Activated T-cell treated with anti-CD3 and anti-CD28 coated beads, Interleukin-2, amount 50 U/mL, for 24 hours (primary cell): ENCODE measurements at places on chromosomes 7 and 10.

GRCh38 chr10:13853854-13854253 lies 267.1 kb downstream of the PRPF18 start:
- no peak for DNase-seq

GRCh38 chr10:96295475-96295874 lies 8.8 kb upstream of the DNTT start:
- no peak for DNase-seq

- no peak for DNase-seq
These were observed 87.4 kb downstream of the RAMP3 start for GRCh38 chr7:45244981-45245380.

- DNase-seq, result no peak
These were observed 65.7 kb downstream of the AP3M1 start for GRCh38 chr10:74084955-74085354.

DNA sequence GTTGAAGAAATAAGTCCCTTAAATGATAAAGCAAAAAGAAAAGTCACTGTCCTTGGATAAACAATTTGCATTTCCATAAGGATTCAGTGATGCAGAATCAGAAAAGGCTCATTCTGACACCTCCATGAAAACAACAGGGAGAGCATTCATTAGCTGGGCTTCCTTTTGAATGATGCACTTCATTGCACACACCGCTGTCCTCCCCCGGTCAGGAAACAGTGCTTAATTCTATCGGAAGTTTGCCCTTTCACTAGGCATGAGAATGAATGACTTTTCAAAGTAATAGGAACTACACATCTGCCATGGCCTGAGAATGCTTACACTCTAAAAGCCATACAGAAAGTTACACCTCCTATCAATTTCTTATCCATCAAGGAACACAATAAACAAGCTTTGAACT lies 4.2 kb downstream of the PCDH15 start:
- DNase-seq, result no peak

- no peak for DNase-seq
These were observed 50.9 kb upstream of the LEP start for GRCh38 chr7:128190051-128190647.

GRCh38 chr7:116386674-116387073 lies 112.9 kb upstream of the CAV2 start:
- DNase-seq, result no peak

GRCh38 chr7:50856806-50857205 lies 74.1 kb upstream of the GRB10 start:
- DNase-seq, result no peak

- no peak for DNase-seq
These were observed 44.6 kb upstream of the TSPAN13 start for GRCh38 chr7:16708980-16709379.

GRCh38 chr7:105975770-105976417 lies 12.8 kb downstream of the CDHR3 start:
- DNase-seq, result no peak

DNA sequence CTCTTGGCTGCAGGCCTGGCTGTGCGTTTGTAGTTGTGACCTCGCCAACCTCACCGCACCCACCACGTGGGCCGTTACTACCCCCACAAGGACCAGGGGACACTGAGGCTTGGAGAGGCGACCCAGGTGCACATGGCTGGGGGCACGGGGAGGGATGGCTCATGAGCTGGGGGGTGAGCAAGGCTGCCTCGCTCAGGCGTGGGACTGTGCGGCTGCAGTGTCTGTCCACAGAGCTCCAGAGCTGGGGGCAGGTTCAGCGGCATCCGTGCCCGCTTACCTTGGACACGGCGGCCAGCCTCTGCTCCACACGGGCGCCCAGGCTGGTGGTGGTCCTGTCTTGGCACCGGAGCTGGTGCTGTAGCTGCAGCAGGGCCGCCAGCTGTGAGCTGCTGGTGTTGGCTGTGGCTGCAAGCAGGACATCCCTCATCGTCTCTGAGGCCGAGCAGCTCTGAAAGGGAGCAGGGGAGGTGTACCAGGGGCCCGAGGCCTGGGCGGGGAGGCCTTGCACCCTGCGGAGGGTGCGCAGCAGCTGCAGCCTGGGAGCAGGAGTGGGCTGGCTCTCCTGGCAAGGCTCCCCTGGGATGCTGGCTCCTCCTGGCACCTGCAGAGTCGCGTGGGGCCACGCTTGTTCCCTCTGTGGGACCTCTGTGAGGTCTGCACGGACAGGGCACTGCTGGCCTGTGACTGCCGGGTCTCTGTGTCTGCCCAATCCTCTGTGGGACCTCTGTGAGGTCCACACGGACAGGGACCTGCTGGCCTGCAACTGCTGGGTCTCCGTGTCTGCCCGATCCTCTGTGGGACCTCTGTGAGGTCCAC lies 60.0 kb upstream of the NKX6-2 start:
- no peak for DNase-seq

DNA sequence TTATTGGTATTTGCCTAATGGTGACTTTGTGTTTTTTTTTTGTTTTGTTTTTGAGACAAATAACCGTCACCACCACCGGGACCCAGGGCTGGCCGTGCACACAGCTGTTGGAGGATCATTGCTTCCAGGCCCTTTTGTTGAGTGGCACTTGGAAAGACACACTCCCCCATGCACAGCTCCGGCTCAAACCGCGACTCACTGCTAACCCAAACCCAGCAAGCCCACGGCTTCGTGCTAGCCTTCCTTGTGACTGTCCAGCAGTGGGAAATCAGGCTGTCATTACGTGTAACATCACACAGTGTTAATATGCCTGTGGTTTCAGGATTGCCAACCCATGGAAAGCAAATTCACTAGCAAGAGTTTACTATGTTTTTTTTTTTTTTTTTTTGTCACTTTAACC lies 17.4 kb downstream of the BNIP3 start:
- DNase-seq, result peak; percentile 27

GRCh38 chr10:48470115-48470892 lies 134.6 kb downstream of the ARHGAP22 start:
- DNase-seq, result peak; percentile 16

DNA sequence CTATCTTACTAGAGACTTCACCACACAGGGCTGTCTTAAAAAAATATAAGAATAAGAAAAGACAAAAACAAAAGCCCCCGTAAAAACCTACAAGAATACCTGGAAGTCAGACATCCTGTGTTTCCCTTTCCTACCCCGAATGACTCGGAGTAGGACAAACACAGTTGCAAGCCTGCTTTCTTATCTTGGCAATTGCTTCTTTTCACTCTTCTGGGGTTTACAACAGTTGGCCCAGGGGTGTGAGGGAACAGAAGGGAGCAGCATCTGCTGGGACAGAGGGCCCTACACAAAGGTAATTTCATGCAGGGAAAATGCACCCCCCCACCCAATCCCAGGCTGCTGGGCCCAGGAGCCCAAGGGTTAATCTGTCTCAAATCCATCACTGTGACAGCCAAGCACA lies 220.6 kb downstream of the ARHGAP12 start:
- DNase-seq, result no peak

GRCh38 chr7:111010798-111011197 lies 80.1 kb upstream of the LRRN3 start:
- DNase-seq, result no peak

DNA sequence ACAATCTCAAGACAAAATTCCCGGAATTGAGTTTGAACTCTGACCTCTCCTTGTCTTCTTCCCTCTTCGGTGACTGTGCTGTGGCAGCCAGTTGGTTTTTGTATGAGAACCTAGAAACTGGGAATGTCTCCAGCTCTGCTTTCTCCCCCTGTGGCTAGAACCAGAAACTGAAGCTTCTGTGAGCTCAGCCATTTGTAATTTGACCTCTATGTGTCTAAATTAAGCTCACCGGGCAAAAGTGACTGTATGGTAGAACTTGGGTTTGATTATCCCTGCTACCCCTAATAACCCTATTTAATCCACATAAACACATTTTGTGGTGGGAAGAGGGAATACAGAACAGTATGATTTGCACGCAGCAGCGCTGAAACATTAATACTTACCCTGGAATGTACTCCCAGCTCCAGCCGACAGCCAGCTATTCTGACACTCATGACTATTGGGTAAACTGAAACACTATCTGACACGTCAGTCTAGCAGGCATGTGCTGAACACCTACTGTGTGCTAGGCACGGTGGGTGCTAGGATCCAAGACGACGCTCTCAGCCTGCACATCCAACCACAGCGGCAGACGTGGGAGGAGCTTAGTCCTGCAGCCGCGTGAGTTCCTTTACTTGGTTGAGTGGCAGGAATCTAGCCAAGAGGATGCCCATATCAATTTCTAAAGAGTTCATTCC lies 324.8 kb downstream of the SFMBT2 start:
- no peak for DNase-seq

DNA sequence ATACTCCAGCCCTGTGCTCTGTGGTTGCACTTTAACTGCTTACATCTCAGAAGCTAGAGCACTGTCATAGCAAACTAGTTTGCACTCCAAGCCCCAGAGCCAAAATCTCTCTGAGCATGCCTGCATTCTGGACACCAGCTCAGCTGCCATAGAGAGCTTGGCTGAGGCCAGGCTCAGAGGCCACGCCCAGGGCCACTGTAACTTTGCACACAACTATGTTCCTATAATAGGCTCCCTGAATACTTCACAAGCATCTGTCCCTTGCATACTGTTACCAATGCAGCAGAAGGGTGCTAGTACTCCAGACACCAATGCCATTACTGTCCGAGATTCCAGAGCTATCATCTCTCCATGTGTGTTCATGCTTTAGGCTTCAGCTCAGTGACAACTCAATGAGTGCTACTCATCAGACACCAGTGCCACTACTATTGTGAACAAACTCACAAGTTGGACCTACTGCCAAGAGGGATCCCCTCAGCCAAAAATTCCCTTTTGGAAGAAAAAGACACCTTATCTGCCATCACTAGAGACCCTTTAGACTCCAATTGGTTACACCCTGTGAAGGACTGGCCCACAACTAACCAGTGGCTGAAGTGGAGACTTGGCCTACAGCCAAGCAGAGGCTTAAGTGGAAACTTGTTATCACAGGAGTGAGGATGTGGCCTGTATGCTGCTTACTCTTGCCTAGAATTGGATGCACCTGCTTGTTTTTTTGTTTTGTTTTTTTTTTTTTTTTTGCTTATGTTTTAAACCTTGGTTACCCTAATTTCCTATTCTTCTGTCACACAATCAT lies 211.6 kb upstream of the MAGI2 start:
- no peak for DNase-seq

DNA sequence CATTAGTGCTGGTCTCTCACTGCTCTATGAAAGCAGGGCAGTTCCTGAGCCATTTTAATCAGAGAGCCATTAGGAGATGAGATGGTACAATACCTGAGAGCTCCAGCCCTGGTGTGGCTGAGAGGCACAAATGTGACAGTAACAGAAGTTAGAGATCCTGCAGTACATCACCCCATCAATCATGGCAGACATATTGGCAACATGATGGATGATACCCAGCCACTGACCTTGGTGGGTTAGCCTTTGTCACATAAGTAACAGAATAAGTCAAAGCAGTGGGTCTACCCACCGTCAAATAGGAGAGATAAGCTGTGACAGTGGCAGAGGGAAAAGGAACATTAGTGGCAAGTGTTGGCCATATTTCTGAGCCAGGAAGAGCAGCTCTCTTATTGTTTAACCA lies 53.3 kb upstream of the NXPH1 start:
- no peak for DNase-seq

GRCh38 chr7:155337946-155338631 lies 40.4 kb downstream of the INSIG1 start:
- DNase-seq, result no peak

DNA sequence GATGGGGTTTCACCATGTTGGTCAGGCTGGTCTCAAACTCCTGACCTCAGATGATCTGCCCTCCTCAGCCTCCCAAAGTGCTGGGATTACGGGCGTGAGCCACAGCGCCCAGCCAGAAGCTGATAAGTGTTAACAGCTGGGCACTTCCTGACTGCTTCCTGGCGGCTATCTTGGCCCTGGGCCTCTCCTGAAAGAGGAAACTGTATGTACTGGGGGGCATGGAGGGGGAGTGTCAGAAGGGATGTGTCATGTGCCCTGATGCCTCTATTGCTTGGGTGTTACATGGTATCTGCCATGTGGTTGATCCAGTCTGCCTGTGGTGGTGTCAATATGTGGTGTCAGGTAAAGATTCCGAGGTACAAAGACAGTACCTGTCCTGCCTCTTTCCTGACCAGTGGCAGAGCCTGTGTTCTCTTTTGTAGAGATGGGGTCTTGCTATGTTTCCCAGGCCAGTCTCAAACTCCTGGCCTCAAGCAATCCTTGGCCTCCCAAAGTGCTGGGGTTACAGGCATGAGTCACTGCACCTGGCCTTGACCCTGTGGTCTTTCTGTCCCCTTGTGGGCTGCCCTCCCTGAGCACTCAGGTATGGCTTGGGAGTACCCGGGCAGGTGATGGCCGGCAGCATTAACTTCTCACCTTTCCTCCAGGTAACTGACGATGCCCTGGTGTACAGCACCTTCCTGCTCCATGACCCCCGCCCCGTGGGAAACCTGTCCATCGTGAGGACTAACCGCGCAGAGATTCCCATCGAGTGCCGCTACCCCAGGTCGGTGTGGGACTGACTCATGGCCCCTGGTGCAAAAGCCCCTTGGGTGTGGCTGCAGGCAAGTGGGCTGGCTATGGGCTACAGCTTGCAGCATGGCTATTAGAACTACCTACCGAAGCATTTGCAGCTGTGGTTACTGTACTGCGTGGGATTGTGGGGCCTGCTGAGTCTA lies 4.4 kb downstream of the ZP3 start:
- no peak for DNase-seq

DNA sequence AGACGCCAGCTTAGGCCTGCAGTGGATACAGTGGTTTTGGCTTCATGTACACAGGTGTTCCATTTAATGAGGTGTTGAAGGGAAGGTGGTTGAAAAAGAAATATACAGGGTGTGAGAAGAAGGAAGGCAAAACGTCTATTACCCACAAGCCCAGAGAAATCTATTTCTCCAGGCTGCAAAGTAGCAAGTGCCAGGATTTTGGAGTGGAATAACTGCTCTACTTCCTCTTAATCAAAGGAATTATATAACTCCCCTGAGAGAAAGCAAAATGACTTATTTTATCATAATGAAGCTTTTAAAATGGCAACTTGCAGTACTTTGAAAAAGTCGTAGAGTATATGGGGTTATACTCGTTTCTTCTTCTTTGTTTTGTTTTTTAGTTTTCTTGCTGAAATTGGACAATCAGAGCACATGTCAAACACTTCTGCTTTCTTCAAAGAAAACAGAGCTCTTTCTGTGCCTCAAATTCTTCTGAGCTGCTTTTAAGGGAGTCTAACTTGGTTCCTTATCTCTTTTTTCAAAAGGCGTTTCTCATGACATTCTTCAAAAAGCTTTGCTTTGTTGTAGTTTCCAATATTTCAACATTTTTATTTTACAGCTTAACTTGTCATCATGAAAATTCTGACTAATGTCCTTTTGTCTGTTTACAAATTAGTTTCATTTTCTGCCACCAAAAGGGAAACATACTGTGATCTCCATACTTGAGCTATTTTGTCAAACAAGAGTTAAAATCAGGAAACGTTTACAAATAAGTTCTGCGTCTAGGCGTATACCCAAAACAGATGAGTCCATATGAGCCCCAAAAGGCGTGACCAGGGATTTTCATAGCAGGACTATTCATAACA lies 289.7 kb downstream of the FRMD4A start:
- DNase-seq, result no peak

- DNase-seq, result no peak
These were observed 41.4 kb downstream of the HTR7 start for GRCh38 chr10:90816466-90816865.

GRCh38 chr10:94353336-94353735 lies 9.4 kb downstream of the NOC3L start:
- DNase-seq, result no peak

- peak; percentile 38 for DNase-seq
These were observed 11.0 kb downstream of the MPP7 start for GRCh38 chr10:28291881-28292297.
